ENCODE measurements at places on chromosomes 3 and 15. TPM values are rescaled to one million over a fixed set of nuclear protein-coding genes. Genes with fewer than 3 reads are reported as not detected.
A peak's percentile ranks its signal among the peaks of the same experiment; 100 is the strongest.

GRCh38 chr3:28907616-28908015 lies 373.3 kb upstream of the RBMS3 start:
- DNase-seq, result no peak

ATP13A5 gene
- total RNA-seq, result not detected

GRCh38 chr3:107309312-107309711 lies 67.9 kb upstream of the CCDC54 start:
- DNase-seq, result no peak

DNA sequence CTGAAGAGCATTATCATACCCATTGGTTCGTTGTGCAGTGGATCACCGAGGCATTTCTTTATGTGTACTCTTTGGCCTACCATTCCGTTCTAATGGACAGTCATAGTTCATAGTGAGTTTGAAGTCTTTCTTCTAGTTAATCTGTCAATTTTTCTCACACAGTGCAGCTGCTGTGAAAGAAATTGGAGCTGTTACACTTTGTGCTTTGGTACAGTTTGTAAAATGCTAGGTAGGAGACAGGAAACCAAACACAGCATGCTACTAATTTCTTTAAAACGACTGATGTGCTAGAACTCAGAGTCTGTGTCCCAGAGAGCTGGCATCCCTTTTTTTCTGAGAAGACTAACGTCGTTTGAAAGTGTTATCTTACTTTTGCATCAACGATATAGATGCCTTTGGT lies 218.9 kb downstream of the CNTN4 start:
- DNase-seq, result no peak

CIDEC gene
- not detected for total RNA-seq

- no peak for DNase-seq
These were observed 13.1 kb upstream of the UBP1 start for GRCh38 chr3:33453331-33453761.

POTEB gene
- total RNA-seq, result not detected

GHRL gene
- not detected for total RNA-seq

C2CD4A gene
- total RNA-seq, result not detected

GRCh38 chr3:165742351-165742750 lies 94.9 kb downstream of the BCHE start:
- no peak for DNase-seq

AP3B2 gene
- 11.5 TPM for total RNA-seq

CLEC3B gene
- not detected for total RNA-seq

DNA sequence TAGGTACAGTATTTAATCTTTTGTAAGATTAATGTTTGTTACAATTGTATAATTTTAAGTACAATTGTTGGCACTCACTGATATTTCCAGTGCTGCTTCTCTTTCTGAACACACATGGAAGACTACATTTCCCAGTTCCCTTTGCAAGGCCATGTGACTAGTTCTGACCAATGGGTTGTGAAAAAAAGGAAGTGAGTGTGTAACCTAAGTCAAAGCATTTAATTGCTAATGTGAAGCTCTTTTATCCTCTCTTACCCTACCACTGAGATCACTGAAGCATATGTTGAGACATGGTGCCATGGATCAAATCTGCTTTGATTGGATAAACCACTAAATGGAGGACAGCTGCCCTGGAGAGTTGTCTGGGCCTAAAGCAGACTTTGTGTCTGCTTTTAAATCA lies 83.9 kb upstream of the PLXND1 start:
- DNase-seq, result peak; percentile 51

DNA sequence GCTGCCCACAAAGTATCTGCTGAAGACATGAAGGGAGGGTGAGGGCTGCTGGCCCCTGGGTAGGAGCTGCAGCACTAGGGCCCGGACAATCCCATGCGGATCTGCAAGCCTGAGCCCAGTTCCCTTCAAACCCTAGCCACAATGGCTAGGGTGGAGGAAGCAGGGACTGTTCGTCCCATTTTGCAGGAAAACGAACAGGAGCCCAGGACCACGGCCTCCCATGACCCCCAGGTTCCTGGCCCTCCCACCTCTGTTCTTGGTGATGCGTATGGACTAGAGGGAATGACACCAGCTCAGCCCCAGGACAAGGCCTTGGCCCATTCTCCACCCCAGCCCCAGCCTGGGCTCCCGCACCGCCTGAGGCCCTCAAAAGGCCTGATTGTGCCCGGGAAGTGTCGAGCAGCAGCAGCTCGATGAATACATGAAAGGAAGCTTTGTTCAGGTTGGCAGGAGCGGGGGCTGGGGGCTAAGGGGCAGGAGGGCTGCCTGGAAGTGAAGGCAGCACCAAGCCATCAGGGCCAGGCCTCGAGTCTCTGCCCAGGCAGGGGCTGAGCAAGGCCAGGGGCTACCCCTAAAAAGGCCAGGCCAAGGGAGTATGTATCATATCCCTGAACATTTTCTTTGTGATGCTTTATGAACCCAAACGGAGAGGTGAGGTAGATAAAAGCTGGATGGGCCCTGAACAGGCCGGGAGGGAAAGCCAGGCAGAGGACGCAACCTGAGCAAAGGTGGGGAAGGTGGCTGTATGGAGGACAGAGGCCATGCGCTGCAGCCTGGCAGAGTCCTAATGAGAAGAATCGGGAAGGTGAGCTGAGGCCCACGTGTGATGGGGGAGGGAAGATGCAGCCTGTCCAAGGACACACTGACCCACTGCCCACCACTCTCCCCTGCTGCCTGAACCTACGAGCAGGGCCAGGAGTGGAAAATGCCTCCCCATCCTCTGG lies 12.2 kb downstream of the SEMA7A start:
- no peak for DNase-seq

DNA sequence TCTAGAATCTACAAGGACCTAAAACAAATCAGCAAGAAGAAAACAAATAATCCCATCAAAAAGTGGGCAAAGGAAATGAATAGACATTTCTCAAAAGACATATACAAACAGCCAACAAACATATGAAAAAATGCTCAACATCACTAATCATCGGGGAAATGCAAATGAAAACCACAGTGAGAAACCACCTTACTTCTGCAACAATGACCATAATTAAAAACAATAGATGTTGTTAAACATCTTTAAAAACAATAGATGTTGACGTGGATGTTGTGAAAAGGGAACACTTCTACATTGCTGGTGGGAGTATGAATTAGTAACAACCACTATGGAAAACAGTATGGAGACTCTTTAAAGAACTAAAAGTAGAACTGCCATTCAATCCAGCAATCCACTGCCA lies 96.2 kb downstream of the CBLB start:
- DNase-seq, result no peak

DNA sequence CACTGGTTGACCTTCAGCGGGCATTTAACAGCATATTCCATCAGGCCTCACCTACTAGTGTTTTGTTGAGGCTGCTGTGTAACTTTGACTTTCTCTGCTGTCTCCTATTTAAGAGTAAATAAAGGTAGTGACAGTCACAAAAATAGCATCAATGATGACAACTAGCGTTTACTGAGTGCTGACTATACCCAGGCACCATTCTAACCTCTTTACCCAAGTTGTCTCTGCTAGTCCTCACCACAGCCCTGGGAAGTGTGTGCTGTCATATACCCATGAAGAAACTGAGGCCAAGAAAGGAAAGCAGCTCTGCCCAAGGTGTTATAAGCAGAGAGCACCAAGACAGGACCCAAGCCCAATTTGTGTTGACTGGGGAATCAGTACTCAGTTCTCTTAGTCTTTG lies 286.4 kb upstream of the CTDSPL start:
- DNase-seq, result no peak

- DNase-seq, result no peak
These were observed 27.2 kb upstream of the STT3B start for GRCh38 chr3:31505371-31506048.

DNA sequence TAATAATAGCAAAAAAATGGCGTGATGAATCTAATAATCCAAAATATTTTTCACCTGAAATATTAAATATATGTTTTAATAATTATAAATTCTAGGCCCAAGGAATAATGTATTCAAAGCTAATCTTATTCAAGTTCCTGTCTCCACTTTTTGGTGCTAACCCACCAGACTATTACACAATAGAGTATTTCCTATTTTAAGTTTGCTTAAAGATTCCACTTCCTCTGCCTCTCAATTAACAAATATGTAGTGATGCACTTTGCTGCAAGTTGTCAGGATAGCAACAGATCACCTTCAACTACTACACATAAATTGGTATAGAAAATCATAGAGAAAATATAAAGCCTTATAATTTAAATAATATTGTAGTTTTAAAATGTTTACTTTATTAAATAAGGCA lies 467.5 kb downstream of the C3orf38 start:
- no peak for DNase-seq
